ENCODE measurements at places on chromosomes 5 and 9. TPM values are rescaled to one million over a fixed set of nuclear protein-coding genes. Genes with fewer than 3 reads are reported as not detected.
A peak's percentile ranks its signal among the peaks of the same experiment; 100 is the strongest.

DNA sequence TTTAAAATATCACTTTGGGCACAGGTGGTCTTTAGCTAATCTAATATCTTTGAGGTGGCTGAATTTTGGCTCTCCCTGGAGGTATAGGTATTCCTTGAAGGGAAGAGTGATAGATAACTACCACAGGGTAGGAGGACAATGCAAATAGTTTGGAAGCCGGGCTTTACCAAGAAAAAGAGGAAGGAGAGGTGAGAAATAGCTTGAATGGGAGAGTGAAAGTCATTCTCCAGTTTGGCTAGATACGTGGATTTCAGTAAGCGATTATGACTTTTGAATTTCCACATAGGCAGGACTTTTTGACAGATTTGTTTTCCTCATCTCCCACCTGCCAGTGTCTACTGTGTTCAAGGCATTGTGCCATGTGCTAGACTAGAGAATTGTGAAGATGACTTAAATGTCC lies 45.5 kb downstream of the RASA1 start:
- DNase-seq = no peak

DNA sequence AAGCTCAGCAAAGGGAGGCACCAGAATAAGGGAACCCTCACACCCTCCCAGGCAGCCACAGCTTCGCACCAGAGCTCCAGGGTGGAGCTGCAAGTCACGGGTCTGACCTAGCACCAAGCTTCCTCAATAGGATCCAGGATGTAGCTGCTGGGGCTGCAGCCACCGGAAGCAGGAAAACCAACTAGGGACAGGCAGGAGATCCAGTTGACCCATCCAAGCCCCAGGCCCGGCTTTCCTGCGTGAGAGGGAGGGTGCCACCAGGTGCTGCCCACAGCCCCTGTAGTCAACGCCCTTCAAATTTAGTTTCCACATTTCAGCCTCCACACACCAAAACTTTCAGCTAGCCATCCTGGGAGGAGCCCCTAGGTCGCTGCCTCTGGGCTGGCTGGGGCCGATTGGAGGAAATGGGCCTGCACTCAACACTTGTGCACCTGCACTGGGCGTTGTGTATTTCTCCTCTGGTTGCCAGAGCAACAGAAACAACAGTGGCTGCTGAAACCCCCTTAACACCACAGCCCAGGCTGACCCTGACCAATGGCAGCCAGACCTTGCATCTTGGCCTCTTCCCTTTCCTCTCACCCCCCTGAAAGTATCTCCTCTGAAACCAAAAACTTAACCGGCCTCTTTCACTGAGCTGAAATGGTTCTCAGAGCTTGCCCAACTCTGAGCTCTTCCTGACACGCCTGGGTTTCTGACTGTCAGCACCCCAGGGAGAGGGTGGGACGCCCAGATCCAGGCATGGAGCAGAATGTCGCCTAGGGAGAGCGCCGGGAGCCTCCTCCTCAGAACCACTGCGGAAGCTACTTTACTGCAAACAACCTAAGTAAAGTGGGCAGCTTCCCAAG lies 226.5 kb upstream of the MAP3K1 start:
- no peak for DNase-seq

GRCh38 chr5:32839106-32839505 lies 128.0 kb downstream of the NPR3 start:
- DNase-seq = no peak

- no peak for DNase-seq
Observed at GRCh38 chr5:118440496-118440895, 547.9 kb downstream of the DTWD2 start.

DNA sequence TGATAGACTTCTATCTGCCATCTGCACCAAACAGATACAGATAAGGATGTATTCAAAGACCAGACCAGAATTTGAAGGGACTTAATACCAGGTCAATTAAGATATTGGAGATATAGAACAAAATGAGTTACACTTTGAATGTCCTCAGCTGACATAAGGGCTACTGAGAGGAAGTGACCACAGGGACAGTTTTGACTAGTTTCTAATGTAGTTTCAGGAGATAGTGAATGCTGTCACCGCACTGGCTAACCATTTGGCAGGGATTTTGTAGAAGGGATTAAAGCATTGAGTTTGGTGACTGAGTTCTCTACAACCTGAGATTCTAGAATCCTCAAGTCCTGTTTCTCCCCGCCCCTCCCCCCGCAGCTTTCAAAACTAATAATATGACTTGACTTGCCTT lies 22.7 kb downstream of the CCNH start:
- no peak for DNase-seq

GRCh38 chr5:10479154-10479721 lies 37.6 kb downstream of the ROPN1L start:
- peak; percentile 86 for DNase-seq

DNA sequence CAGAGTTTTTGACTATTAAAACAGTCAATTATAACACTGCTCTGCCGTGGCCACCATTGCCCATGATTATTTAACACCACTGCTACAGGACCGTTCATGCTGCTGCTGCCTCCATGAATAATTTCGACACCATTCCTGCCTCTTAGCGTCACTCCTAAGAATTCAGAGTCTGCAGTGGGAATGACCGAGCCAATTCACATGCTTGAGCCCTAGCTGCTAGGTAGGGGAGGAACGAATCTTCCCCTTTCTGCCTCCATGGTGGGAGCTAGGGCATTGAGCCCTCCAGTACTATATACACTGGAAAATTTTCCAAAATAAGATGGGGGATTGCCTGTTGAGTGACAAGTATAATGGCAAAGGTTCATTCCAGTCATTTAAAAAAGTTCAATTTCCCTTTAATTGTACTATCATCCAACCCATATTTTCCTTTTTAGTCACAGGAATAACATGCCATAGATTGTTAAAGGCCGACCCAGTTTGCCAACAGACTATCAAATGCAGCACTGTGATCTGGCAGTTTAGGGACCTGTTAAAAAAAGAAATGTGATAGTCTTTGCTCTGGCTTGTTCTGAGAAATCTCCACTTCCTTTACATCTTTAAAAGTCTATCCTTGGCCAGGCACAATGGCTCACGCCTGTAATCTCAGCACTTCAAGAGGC lies 13.5 kb upstream of the B4GALT1 start:
- DNase-seq = no peak

DNA sequence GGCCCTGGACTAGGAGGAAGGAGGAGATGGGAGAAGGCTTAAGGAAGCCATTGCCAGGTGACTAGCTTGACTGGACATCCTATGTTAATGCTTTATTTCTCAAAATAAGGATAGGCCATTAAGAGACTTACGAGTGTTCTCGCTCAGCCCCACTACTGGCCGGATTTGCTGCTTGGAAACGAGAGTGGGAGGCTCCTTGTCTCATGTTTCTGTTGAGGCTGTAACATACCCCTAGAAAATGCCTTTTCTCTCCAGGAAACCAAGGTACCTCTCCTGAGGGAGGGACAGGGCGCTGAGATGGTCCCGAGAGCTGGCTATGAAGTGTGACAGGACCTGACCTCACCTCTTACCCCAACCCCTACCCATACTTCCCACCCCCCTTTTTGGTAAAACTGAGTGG lies 60.0 kb downstream of the RALGPS1 start:
- DNase-seq = no peak

DNA sequence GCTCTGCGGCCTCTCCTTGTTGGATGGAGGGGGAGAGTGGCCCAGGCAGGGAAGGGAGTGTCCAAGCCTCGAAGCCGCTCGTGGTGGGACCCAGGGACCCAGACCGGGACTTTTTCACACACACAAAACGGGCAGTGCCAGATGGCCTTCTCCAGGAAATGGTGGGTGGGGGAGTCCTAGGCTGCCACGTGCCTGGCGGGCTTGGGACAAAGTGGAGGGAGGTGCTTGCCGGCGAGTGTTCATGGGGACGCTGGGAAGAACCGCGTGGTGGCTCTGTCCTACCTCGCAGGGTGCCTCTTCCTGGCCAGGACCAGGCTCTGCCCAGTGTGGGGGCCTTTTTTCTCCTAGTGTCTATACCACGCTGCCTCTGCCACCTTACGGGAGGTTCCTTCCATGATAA lies 155.0 kb upstream of the COL5A1 start:
- DNase-seq = no peak

- no peak for DNase-seq
Observed at GRCh38 chr9:89718176-89718575, 113.4 kb downstream of the GADD45G start.

DNA sequence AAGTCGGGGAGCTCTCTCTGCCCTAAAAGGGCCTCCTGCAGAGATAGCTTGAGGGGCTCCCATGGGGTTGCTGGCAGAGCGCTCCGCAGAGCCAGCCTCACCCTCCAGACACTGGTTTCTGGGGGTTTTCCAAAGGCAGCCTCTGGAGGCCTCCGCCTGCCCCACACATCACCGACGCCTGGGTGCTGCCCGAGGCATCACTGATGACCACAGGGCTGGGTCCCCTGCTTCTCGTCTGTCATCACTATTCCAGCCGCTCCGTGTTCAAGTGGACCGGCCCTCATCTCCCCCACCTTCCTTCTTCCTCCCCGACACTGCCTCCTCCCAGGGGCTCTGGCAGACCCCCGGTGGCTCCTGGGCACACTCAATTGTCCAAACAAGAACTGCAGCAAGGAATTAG lies 64.1 kb upstream of the IRX4 start:
- DNase-seq = no peak

- no peak for DNase-seq
Observed at GRCh38 chr5:142692321-142692894, 6.5 kb upstream of the FGF1 start.

GRCh38 chr9:33116860-33117259 lies 40.4 kb upstream of the SMU1 start:
- no peak for DNase-seq

DNA sequence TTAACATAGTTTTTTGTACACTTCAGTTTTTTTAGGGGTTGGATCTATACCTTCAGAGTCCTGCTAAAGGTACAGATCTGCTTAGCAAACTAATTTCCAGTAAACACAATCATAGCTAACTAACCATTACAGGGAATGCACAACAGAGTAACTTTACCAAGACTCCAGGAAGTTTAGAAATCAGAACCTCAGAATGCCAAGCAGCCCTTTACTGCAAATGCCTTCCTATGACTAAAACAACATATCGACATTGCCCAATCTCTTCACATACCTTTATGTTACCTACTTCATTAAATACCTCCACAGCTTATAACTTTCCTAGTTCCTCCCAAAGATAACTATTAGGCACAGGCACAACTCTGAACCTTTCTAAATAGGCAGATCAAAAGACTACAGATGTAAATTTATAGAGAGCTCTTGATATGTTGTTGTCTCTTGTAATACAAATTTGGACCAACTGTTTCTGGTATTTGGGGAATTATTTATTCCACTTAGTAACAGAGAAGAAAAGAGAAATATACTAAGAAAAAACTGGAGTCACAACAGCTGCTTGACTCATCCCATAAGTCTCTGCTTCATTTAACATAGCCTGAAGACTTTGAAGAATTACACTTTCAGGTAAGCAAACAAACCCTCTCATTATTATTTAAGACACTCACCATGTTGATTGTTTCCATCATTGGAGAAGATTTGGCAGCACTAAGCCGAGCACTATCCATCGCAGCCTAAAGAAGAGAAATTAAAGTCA lies 46.0 kb upstream of the OR2K2 start:
- DNase-seq = peak; percentile 57

The FPGS gene
- total RNA-seq = 72.6 TPM

The IL7R gene
- total RNA-seq = 6.7 TPM

The FGFR4 gene
- total RNA-seq = 5.5 TPM

The PLAC8L1 gene
- total RNA-seq = not detected

The SPINK4 gene
- not detected for total RNA-seq

Data from foreskin keratinocyte (primary cell).